Right kidney (tissue), 9 donors: ENCODE measurements at places on chromosomes 12 and 14.

GRCh38 chr14:49755378-49755777 is 12.6 kb upstream of the KLHDC2 start:
- DNase-seq: no peak

DNA sequence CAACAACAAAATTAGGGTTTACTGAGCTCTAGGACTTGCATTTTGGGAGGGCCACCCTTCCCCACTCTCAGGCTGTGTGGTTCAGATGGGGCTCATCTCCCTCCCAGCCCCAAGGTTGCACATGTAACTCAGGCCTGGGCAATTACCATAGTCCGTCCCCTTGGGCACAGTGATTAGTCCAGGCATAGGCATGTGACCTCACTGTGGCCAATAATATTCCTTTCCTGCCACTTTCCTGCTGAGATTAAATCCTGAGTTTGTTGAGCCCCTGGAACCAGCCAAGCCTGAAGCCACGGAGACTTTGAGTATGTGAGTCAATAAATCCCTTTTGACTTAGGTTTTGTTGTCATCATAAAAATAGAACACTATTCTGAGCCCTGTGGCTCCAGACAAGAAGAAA is 113.0 kb downstream of the AACS start:
- no peak for DNase-seq

DNA sequence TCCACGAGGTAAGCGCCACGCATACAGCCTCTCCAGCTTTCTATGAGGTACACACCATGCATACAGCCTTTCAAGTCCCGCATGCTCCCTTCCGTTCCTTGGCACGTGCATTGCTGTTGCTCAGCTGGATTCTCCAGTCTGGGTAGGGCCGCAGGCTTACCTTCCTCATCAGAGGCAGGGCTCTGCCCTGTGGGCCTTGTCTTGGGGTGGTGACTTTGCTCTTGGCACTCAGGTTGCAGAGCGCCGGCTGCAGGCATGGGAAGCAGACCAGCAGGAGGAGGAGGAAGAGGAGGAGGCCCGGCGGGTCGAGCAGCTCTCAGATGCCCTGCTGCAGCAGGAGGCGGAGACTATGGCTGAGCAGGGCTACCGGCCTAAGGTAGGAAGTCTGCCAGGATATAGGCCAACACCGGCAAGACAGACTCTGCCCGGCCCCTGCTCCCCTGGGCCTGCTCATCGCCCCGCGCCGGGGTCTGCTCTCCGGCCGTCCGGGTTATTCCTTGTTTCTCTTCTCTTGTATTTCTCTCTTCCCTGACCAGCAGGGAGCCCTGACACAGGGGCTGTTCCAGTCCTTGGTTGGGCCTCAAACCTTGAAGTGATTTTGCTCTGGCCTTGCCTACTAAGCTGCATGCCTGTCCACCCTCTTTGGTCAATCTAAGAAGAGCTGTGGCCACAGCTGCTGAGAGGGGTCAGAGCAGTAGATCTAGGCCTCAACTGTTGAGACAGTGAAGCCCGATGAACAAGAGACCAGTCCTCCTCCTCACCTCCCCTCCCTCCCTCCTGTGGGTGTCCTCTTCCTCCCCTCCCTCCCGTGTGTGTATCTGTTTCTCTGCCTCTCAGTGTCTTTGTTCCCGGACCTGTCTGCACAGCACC is 15.3 kb downstream of the TCHP start:
- no peak for DNase-seq

GRCh38 chr12:113591480-113591974 is 119.9 kb upstream of the LHX5 start:
- peak; percentile 52 for DNase-seq
